ENCODE measurements at places on chromosomes 11 and 22.

DNA sequence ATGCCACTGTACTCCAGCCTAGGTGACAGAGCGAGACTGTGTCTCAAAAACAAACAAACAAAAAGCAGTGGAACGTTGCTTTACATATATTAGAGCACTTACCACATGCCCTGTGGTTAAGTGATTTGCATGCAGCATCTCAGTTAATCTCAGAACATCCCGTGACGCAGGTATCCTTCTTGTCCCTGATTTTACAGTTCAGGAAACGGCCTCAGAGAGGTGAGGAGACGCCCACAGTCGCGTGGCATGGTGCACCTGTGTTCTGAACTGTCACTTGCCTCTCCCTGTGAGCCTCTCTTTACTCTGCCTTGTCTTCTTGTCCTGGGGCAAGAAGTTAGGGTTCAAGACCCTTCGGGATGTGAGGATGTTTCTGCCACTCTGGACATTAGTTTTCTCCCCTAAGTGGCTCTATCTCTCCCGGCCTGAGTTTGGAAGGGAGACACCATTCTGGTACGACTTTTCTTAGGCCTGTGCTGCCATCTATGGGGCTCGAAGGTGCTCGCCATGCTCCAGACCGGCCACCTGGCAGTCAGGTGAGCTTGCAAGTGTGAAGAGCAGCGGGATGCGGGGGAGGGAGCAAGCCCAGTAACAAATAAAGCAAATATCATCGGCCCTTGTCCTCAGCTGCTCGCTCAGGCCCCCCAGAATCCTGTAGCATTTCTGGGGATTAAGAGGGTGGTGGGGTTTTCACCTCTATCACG lies 25.6 kb downstream of the YWHAH start:
- DNase-seq = no peak

DNA sequence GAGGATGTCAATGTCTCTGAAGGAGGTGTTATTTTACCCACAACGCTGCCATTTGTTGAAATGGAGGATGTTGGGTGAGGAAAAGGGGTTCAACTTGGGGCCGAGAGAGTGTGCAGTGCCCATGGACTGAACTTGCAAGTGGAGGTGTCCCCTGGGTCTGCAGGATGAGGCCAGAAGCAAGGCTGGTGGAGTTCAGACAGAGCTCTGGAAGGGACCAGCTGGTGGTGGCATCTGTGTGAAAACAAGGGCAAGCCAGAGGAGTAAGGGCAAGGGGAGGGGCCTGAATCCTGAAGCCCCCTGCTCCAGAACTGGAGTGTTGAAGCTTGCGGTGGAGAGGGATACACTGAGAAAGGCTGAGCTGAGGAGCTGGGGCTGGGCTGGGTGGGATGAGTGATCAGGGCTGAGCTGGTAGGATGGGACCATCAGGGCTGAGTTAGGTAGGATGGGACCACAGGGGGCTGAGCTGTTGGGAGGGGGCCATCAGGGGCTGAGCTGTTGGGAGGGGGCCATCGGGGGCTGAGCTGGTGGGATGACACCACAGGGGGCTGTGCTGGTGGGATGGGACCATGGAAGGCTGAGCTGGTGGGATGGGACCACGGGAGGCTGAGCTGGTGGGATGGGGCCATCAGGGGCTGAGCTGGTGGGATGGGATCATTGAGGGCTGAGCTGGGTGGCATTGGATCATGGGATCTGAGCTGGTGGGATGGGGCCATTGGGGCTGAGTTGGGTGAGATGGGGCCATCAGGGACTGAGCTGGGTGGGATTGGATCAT lies 13.4 kb upstream of the CTSD start:
- DNase-seq = no peak

- no peak for DNase-seq
Measured at GRCh38 chr22:25081409-25081824, 118.2 kb upstream of the CRYBB3 start.

- no peak for DNase-seq
Measured at GRCh38 chr11:35794850-35795249, 132.3 kb downstream of the TRIM44 start.

DNA sequence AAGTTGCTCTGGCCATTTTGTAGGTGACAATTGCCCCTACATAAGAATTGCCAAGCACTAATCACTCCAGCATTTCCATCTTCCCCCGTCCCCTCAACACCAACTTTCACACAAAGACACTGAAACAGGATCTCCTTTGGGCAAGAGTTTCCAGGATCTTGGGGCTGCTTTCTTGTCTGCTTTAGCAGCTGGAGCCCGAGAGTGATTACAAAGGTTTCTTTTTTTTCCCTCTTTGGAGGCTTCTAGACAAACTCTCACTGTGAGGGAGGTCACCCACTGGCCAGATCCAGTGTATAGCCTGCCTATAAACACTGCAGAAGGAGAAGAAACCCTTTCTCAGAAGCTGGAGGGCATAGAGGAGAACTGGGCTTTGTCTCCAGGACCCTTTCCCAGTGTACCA lies 92.5 kb downstream of the APIP start:
- DNase-seq = no peak

GRCh38 chr11:127073621-127074020 lies 73.1 kb upstream of the KIRREL3 start:
- no peak for DNase-seq

- DNase-seq = no peak
Measured at GRCh38 chr11:110850846-110851245, 138.6 kb upstream of the ARHGAP20 start.
